ENCODE measurements at places on chromosomes 1 and 21.

DNA sequence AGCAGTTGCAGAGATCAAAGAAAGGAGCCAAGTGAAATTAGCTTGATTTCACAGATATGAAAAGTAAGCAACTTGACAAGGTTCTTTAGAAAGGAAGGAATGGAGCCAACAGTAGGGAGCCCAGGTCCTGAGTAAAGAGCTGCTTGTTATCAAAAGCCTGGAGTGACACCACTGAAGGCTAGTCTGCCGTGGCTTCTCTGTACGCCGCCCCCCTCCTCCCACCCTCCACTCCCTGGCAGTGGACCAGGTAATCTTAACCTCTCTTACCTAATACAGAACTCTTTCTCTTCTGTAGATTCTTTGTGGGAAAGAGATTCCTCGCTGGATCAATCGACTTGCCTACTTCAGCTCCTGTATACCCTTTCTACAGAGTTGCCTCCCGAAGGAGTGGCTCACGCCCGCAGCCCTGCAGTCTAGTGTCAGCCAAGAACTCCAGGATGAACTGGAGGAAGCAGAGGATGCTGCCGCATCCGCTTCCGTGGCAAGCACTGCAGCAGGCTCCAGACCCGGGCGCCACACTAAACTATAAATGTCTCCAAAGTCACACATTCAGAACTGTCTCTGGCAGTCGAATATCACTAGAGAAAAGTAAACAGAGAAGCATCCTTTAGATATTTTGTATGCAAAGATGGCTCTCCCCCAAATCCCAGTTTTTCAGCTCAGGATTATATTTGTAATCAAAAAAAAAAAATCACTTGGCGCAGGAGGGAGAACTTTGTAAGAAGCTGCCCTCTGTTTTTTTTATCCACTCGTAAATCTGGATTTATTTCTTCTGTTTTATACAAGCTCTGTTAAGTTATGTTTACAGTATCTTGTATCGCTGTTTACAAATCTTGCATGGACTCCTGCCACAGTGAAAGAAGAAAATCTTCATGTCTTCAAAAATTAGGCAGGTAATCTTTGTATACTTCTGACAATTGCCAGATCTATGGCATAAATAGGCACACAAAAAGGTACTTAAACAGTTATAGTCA, 52.6 kb downstream of the DESI2 start:
- peak; percentile 29 for DNase-seq

- DNase-seq: no peak
These were observed 16.9 kb upstream of the SAMD11 start for GRCh38 chr1:906600-907420.

DNA sequence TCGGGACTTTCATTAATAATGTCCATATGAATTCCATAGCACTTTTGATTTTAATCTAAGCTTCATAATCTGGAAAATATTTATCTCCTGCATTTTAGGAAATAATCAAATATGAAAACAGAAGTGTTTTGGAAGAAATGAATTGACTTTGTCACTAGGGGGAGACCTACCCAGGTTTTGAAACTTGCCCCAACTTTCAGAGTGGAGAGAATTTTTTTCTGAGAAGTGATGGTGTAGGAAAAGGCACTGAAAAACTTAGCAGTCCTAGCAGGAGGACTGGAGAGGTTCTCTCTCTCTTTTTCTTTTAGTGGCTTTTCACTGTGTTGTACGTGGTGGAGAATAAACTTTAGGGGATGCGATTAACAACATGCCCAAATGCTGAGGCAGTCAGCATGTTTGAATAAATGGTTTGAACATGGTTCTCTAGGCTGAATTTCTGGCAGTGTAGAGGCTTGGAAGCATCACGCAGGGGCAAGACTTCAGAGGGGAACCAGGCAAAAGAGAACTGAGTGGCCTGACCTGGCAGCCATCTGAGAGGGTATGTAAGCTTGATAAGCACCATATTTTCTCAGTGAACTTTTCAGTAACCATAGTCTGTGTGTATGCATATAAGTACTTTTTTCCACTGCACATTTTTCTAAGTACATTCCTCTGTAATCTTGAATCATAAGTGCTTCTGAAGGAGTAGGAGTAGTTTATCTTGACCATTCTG, 68.3 kb upstream of the NEK7 start:
- no peak for DNase-seq

DNA sequence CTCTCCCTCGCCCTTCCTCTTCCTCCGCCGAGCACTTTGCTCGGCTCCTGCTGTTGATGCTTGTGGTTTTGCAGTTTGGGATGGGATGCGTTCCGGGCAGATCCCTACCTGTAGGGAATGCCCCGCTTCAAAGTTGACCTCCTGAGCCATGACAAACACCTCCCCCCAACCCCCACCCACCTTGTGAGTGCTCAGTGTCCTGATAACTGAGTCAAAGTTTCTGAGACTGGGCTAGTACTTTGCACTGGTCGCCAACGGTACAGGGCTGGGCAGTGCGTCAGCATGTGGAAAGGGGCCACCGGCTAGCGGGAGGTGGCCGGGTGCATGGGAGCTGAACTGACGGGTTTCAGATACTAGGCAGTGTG, 771 bp downstream of the RABGAP1L start:
- DNase-seq: peak; percentile 62

DNA sequence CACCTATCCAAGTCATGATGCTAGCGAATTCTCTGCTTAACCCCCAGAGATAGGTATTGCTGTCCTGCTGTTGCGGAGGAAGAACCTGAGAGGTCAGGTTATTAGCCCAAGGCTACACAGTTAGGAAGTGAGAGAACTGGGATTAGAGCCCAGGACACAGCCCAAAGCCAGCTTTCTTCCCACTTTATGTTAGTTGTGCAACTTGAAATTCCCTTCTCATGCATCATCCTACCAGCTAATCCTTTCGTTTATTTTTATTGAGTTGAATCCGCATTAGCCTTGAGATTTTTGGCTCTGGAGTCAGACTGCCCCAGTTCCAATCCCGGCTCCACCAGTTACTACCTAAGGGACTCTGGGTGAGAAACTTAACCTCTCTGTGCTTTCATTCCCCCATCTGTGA, 65.4 kb downstream of the PLEKHA6 start:
- no peak for DNase-seq

DNA sequence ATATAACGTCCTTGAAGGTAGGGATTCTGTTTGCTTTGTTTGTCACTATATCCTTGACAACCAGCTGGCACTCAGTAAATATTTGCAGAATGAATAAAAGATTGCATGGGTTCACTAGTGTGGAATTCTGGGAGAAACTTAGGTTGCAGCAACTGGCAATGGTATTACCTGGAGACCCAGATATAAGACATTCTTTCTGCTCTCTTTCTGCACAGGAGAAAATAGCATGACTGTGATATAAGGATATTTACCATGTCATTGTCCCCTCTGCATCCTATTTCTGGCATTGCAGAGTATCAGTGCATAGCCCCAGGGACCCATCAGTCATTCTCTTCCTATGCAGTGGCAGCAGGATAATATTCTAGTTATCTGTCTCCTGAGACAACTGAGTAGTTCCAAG, 308.9 kb upstream of the LRRC7 start:
- DNase-seq: no peak

GRCh38 chr1:241470908-241471590, 48.5 kb downstream of the FH start:
- DNase-seq: peak; percentile 73

GRCh38 chr1:41805771-41806471, 112.8 kb downstream of the HIVEP3 start:
- DNase-seq: no peak

All from cerebellum (tissue), 4 donors.